Right hindlimb (tissue), 1 donor: ENCODE measurements at places on chromosomes 1 and 21.
A peak's percentile ranks its signal among the peaks of the same experiment; 100 is the strongest.

GRCh38 chr1:208065862-208066261, 154.9 kb upstream of the CD34 start:
- no peak for DNase-seq

DNA sequence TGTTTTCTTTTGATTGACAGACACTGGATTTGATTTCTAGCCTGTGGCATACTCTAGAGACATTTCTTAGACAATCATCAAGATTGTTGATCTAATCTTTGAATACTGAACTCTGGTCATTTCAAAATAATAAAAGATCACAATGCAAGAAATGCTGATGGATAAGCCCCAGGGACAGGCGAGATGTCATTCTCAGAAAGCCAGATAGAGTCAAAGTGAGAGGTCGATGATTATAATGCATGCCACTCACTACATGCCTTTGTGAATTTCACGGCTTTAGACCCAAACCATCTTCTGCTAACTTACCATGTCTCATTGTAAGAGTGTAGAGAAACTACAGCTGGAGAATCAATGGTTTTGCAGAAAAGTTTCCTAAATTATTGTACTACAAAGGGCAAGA, 257.1 kb downstream of the DYRK1A start:
- DNase-seq = no peak

DNA sequence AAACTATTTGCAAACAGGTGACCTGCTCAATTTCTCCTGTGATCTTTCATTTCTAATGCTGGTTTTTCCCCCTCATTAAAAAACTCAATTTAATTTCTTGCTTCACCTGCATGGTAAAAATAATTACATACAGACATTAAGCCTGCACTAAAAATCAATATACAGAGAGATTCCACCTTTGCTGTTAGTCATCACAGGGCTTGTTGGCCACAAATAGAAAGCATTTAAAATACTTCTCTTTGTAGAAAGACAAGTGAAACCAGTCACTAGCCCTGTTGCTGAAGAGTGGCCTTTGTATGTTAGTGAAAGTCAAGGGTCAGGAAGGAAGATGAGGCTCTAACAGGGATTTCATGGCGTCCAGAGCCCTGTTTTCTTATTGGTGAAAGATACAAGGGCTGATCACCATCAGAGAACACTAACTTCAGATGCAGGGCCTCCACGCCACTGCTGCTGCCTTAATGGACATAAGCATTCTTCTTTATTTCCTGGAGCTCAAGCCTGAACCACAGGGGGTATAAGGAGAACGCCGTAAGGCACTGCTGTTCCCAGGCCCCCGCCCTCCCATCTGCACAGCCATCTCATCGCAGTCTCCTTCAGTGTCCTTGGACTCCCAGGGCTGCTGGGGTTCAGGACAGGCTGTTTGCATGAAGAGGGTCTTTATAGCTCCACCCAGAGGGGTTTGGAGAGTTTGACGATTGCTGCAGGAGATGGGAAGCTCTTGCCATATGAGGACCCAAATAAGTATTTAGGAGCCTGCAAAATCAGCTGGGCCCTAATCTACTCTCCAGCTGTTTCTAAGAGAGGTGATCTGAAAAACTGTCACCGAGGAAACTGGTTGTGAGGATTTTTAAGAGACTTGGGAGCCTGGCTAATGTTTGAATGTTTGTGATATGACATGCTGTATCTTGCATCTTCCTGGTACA, 117.3 kb upstream of the IRF2BP2 start:
- DNase-seq = no peak

DNA sequence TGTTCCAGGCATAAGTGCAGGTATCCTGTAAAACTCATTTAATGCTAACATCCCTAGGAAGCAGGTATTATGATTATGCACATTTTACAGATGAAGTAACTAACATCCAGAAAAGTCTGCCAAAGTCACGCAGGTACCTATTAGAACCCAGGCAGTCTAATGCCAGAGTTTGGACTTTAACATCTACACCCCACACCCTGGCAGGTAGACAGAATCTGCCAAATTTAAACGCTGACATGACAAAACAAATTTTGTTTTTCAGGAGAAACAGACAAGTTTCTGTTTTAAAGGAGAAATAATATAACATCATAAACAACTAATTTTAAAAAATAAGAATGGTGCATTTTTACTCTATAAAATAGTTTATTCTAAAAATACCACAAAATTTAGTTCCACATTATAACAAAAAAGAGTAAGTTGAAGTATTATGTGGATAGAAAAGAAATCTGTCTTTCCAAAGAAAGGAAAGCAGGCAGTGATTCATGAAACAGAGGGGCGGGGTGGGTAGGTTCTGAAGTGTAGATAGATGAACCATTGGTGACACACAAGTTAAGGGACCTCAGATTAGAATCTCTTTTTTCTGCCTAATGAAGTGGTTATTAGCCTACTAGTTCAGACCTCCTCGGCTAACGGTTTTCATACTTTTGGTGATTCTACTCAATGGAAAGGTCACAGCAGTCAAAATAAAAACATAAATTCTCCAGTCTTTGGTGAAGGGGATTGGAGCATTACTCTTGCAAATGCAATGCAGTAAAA, 1.7 kb downstream of the ASPM start:
- peak; percentile 24 for DNase-seq

DNA sequence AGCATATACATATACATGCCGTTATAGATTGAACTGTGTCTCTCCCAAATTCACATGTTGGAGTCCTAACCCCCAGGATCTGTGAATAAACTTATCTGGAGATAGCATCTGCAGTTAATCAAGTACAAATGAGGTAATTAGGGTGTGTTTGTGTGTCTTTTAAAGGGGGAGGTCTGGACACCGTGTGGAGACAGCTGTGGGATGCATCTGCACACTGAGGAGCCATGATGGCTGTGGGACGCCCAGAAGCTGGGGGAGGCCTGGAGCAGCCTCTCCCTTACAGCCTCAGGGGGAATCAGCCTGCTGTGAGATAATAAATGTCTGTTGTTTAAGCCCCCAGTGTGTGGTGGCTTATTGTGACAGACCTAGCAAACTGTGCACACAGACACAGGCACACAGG, 51.8 kb upstream of the COL18A1 start:
- DNase-seq = no peak

DNA sequence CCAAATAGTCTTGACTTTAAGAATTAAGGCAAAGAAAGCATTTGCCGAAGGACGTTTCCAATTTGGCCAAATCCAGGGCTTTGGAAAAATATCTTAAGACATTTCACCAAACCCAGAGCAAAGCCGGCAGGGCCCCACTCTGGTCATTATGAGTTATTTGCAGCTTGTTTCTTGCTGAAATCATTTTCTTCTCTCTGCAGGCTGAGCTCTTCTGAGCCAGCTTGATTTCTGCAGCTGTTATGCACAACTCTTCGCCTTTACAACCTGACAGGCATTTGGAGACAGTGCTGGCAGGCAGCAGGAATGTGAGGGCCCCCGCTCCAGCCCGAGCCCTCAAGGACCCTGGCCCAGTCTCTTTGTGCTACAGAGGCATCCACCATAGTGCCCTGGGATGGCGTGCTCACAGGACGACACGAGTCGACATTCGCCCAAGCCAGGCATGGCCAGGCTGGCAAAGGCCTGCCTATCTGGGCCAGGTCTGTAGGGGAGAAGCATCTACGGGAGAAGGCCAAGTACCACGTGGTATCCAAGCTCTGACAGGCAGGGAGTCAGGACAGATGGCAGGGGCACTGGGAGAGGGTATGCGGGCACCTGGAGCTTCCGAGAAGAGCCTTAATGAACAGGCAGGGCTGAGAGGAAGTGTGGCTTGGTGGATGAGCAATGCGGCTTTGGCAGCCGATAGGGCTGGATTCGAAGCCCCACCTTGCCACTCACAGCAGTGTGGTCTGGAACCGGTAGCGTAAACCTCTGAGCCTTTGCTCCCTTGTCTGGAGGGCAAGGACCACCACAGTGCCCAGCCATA, 32.3 kb downstream of the SYF2 start:
- DNase-seq = peak; percentile 74

GRCh38 chr1:11700601-11701467, 9.3 kb downstream of the DRAXIN start:
- peak; percentile 55 for DNase-seq

DNA sequence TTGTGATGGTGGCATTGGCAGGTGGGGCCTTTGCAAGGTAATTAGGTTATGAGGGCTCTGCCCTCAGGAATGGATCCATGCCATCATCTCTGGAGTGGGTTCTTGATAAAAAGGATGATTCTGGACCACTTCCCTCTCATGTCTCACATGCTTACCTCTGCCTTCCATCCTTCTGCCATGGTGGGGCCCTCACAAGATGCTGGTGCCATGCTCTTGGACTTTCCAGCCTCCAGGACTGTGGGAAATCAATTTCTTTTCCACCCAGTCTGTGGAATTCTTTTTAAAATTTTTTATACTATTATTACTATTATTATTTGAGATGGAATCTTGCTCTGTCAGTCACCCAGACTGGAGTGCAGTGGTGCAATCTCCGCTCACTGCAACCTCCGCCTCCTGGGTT, 57.3 kb downstream of the ACBD3 start:
- no peak for DNase-seq

DNA sequence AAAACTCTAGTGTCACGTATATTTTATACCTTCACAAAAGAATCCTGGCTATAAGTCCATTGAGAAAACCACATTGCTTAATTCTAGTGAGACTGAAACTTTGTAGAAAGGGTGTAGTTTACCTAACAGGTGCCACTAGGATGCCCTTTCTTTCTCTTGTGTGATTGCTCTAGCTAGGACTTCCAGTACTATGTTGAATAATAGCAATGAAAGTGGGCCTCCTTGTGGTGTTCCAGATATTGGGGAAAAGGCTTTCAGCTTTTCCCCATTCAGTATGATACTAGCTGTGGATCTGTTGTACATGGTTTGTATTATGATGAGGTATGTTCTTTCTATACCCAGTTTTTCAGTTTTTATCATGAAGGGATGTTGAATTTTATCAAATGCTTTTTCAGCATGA, 39.7 kb upstream of the CHODL start:
- DNase-seq = no peak

DNA sequence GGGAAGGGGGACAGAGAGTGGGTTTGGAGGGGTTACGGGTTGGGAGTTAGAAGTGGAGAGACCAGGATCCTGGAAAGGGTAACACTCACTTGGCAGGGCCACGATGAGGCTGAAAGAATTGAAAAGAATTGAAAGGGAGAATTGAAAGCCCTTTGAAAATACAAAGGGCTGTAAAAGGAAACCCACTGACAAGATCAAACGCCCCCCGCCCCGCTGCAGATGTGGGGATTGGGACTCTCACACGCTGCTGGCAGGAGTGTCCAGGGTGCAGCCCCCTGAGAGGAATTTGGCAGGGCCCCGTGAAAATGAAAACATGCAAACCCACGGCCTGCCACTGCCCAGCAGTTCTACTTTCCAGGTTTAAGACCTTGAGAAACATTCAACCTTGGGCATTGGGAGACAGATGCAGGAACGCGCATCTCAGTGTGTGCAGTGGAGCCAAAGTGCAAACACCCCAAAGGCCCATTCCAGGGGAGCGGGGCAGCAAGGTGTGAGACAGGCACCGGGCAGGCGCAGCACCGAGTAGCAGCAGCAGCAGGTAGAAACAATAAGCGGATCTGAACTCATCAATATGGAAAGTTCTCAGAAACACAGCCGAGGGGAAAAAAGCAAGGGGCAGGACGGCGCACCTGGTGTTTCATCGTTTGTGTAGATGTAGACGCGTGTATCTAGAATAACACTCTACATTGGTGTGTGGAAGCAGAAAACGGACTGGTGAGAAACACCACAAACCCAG, 8.3 kb upstream of the TNFRSF1B start:
- DNase-seq = no peak

GRCh38 chr1:19507516-19507915, 22.2 kb upstream of the CAPZB start:
- no peak for DNase-seq

DNA sequence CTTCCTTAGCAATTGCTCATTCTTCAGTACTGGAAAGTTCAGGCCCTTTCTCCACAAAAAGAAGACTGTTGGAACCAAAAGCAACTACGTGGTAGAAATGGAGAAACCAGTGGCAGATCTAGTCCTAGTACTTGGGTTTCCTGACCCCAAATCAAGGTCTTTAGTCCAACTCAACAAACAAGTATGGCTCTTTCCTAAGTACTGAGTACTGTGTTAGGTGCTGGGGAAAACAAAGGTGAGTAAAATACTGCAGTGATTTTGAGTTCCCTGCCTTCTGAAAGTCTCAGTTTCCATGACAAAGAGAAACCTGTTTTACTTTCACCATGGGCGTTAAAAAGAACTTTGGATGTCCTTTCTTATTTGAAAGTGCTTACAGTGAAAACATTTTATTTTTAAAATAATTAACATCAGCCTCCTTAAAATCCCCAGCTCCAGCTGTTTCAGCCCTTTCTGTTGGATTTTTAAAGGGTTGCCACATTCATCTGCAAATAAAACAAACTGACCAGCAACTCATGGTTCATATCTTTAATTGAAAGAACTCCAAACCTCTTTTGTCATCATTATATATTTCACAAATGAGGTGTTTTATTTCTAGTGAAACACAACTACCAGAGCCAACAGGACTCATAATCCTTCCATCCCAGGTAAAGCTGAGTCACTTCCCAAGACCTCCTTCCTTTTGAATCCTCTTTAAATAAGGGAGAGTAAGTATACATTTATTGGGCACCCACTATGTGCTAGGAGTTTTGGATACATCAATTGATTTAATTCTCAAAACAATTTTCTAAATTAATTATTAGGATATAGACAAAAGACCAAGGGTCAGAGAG, 35.4 kb downstream of the PLPP3 start:
- DNase-seq = no peak

GRCh38 chr1:11920239-11920903, 5.9 kb downstream of the KIAA2013 start:
- DNase-seq = no peak

GRCh38 chr1:190595438-190595837, 117.8 kb upstream of the BRINP3 start:
- no peak for DNase-seq

DNA sequence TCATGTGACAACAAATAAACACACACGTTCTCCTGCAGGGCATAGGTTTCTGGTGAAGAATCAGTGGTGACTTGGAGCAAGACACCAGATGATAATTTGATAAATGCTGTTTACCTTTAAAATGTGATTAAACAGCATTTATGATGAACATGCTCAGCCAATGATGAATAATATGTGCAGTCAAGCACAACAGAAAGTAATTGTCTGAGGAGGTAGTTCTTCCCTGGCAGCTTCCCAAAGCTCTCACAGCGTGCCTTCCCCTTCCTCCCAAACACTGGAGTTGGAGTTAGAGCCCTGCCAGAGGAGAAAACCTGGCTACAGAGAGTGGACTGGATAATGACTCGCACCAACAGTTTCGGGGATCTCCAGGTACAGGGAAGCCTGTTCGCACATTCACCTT, 463.5 kb downstream of the SMYD3 start:
- DNase-seq = no peak

DNA sequence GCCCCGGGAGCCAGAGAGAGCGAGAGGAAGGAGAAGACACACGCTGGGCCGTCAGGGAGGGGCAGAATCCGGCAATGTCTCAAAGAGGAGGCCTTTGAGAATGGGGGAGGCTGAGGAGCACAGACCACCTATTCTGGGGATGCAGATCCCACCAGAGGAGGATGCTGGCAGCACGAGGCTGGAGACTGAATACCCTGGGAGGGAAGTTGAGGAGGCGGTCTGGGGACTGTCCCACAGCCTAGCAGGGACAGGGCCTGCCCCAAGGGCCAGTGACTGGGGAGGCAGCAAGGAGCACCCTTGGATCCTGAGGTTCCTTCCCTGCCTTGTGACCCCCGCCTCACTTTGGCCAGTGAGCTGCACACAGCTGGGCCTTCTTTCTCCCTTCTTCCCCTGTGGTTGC, 49.2 kb downstream of the SLC37A1 start:
- peak; percentile 3 for DNase-seq

GRCh38 chr1:6889875-6890480, 104.7 kb downstream of the CAMTA1 start:
- DNase-seq = no peak

- no peak for DNase-seq
Measured at GRCh38 chr1:93076268-93076667, 2.8 kb upstream of the MTF2 start.

- peak; percentile 80 for DNase-seq
Measured at GRCh38 chr1:200415789-200416593, 6.2 kb upstream of the ZNF281 start.
